ENCODE measurements at places on chromosomes 3 and 15.

GRCh38 chr3:184361532-184361931, at the start of the genes CLCN2 and POLR2H:
TSS of gene CLCN2 (minus strand) at chr3:184361605. CDS start at chr3:184361479, 126 bp downstream.
TSS of gene POLR2H (plus strand) at chr3:184361710. CDS start at chr3:184363493, 1,783 bp downstream.
- DNase-seq: no peak

- DNase-seq: no peak
These were observed 16.9 kb upstream of the RAB7A start for GRCh38 chr3:128709038-128709437.

GRCh38 chr3:180116658-180117057, 79.9 kb upstream of the PEX5L start:
- no peak for DNase-seq

DNA sequence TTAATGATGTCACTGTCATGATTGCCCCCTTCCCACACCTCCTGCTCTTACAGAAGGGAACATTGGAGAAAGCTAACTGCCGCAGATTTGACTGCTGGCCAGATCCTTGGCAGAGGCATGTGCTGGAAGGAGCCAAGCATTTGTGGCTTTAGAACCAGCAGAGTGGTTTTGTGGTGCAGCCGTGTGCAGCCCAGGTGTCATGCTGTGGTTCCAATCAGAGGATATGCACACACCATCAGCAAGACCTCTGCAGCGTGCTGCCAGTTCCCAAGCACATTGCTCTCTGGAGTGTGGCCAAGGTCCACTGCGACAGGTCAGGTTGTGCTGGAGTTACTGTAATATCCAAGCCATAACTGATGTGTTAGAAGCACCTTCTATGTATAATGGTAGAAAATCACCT, 61.6 kb downstream of the OTOL1 start:
- no peak for DNase-seq

- no peak for DNase-seq
These were observed 450.8 kb upstream of the ADAMTS9 start for GRCh38 chr3:65138556-65138955.

DNA sequence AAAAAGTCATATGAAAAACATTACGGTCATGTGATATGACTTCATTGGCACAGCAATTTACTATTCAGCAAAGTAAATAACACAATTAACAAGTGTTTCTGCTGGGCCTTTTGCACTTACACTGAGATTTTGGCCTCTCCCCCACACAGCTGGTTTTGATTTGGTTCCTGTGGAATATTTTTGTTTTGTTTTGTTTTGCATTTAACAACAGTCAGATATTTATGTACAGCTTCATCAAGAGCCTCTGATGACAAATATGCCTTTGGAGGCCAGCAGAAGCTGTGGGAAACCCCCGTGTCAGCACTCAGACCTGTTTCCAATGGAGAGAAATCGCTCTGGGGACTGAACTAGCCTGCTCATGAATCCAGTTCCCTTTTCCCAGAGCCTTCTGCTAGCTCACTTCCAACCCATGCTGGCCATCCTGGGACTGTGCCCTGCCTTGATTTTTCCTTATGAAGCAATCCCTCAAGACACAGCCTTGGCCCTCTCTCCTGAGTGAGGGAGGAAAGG, 161.9 kb downstream of the ATG7 start:
- DNase-seq: peak; percentile 66

DNA sequence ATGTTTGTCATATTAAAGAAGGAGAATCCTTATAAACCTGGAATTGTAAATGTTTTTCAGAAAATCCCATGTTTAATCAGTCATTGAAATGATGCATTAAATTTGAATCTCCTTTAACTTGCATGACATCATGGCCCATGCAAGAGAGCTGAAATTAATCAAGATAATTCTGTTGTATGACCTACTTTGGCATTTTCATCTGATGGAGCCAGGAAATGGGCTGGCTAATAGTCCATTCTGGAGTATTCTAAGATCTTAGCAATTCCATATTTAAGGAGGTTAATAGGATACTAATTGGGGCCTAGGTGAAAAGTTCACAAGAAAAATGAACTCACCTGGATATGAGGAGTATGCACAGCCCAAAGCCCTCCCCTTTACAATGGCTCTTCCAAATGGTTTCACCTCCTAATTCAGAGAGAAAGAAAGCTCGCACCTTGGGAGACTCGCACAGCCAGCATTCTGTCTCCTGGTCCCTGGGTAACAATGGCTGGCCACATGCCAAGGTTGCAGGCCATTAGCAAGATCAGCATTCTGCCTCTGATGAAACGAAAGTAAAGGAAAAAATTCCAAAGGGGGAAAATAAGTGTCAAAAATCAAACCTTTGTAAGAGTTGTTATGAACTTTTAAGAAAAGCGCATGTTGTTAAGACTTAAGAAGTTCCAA, 786.4 kb downstream of the MCTP2 start:
- DNase-seq: no peak

GRCh38 chr3:193509103-193509965, 45.4 kb downstream of the ATP13A4 start:
- no peak for DNase-seq

GRCh38 chr3:81105789-81106488, 655.5 kb downstream of the GBE1 start:
- DNase-seq: no peak

- no peak for DNase-seq
These were observed 31.9 kb downstream of the ZNF385D start for GRCh38 chr3:21718943-21719591.

DNA sequence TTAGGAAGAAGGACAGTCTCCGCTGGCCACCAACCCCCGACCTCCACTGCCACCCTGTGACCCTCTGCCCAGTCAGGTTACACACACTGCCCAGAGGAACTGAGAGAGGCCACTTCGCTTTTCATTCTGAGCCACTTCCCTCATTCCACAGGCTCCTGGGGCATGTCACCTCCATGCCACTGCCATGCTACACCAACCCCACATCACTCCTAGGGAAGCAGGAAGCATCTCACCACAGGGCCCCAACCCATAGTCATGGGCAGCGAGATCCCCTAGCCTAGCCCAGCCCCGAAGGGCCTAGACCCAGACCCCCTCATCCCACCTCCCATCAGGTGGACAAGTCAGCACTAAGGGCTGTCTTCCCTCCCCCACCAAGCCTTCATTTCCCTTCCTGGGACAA, 1.4 kb downstream of the PLCB2 start:
- no peak for DNase-seq

- DNase-seq: no peak
These were observed 37.5 kb downstream of the ZNF710 start for GRCh38 chr15:90038632-90039095.

DNA sequence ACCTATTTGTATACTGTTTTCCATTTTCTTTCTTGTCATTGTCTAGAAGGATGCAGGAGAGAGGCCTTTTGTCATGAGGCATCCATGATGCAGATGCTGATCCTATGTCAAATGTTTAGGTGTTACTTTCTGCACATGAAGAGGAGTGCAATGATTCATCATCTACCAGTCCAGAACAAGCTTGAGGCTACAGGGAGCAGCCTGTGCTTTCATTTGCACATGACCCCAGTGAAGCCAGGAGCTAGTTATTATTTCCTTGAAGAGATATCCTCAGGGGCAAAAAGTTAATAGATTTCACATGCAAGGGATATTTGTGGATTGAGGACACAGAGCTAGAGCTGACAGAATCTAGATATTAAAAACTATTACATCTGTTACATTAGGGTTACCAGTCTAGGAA, 204.4 kb upstream of the TGFBR2 start:
- peak; percentile 2 for DNase-seq

DNA sequence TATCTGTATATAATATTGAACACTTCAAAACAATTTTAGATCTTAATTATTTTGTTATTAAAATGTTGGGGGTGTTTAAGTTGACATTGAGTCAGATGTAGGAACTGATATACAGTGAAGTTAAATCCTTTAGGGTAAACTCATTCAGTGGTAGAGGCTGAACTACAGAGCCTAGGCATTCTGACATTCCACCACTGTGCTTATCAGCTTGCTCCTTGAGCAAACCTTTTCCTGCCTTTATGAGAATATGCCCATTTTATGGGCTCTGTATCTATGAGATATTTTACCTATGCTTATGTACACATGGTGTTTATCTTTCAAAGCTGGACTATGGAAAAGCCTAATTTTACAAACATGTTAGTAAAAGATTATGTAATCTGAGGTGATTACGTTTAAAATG, 407.5 kb downstream of the ZBTB20 start:
- no peak for DNase-seq

DNA sequence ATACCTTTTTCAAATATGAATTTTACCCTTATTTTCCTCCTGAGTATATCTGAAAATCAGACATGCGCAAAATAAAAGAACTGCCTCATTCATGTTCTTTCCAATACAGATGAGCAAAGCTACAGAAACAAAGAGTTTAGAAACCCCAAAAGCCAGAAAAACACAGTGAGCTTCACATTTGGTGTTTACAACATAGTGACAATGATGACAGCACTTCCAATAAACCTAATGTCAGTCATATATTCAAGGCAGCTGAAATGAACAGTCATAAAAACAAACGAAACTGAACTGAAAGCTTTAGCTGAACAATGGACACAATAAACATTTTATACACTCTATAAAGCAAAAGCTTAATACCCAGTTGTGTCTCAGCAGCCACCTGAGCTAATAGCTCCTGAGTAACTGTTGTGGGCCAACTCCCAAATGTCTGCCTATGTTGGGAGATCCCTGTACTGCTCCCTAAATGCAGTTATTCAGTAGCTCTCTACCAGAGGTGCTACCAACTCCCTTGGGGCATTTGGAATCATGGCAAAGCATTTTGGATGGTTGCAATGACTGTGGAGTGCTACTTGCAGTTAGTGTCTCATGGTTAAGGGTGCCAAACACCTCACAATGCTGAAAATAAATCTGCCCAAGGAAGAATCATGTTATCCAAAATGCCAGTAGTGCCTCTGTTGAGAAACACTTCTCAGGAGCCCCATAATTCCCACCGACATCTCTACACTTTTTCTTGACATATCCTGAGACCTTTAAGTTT, 131.5 kb downstream of the TGFBR2 start:
- DNase-seq: no peak

DNA sequence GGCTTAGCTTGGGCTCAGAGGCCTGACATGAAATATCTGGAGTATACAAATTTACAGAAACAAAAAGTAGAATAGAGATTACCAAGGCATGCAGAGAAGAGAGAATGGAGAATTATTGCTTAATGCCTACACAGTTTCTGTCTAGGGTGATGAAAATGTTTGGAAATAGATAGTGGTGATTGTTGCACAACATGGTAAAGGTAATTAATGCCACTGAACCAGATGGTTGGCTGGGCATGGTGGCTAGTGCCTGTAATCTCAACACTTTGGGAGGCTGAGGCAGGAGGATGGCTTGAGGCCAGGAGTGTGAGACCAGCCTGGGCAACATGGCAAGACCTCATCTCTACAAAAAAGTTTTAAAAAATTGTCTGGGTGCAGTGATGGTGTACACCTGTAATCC, 46.6 kb upstream of the OSBPL11 start:
- DNase-seq: no peak

- no peak for DNase-seq
These were observed 729.6 kb downstream of the NLGN1 start for GRCh38 chr3:174126990-174127758.

- DNase-seq: no peak
These were observed 888 bp downstream of the TMEM115 start for GRCh38 chr3:50358355-50358910.

GRCh38 chr3:193230610-193231009, 10.4 kb upstream of the PLAAT1 start:
- no peak for DNase-seq

GRCh38 chr15:58839485-58839884, 68.4 kb downstream of the MINDY2 start:
- no peak for DNase-seq

- no peak for DNase-seq
These were observed 88.2 kb downstream of the AP4E1 start for GRCh38 chr15:50996641-50997040.

DNA sequence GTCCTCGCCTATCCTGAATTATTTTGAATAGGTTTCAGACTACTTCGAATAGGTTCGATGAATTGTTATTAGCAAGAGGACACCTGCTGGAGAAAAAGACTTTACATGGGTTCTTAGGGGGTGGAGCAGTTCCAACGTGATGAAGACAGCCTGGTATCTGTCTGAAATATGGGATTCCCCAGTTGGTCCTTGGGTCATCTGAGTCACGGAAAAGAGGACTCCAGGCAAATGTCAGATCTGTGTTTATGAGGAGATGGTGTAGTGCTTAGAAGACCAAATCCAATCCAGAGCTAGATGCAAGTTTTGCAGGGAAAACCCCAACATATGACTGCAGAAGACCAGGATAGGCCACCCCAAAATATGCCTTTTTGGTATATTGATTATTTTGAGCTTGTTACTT, 98.9 kb upstream of the IGSF10 start:
- DNase-seq: no peak

DNA sequence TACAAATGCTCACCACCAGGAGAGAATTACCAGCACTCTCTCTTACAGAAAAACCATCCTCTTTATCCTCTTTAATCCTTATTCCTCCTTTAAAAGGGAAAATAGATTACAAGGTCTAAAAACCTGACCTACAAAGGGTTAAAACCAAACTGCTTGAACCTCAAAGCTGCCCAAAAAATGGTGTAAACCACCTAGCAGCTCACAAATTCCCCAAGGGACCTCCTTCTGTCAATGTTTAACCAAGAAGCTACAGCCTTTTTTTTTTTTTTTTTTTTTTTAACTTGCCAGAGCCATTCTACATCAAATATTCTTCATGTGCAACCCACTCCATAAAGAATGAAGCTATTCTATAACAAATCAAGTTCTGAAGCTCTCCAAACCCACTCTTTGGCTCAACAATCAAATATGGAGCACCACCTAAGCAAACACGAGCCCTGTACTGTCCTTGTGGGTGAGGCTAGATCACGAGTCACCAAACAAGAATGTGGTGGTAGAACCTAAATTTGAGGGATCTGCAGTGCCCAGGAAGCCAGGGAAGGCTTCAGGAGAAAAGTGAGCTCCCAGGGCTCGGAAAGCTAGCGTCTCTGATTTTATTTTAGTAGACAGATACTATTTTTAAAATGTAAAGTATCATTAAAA, 20.1 kb downstream of the OSBPL10 start:
- no peak for DNase-seq

GRCh38 chr3:111859061-111859973, at the start of gene PHLDB2:
TSS of gene PHLDB2 (plus strand) at chr3:111859265. CDS start at chr3:111884078, 24,813 bp downstream.
- peak; percentile 65 for DNase-seq

- DNase-seq: no peak
These were observed 8.7 kb downstream of the COL8A1 start for GRCh38 chr3:99647081-99647480.

GRCh38 chr3:32121137-32121536, 14.7 kb downstream of the GPD1L start:
- no peak for DNase-seq

GRCh38 chr3:45571969-45572368, 22.6 kb upstream of the LIMD1 start:
- DNase-seq: no peak

All from fibroblast of skin of left quadriceps (primary cell).